Activated T-cell treated with anti-CD3 and anti-CD28 coated beads, Interleukin-2, amount 50 U/mL, for 48 hours (primary cell): ENCODE measurements at places on chromosomes 16 and 17.

- no peak for DNase-seq
Observed at GRCh38 chr16:51719376-51719775, 568.3 kb upstream of the SALL1 start.

- no peak for DNase-seq
Observed at GRCh38 chr16:65657071-65657494, 535.2 kb upstream of the CDH11 start.

DNA sequence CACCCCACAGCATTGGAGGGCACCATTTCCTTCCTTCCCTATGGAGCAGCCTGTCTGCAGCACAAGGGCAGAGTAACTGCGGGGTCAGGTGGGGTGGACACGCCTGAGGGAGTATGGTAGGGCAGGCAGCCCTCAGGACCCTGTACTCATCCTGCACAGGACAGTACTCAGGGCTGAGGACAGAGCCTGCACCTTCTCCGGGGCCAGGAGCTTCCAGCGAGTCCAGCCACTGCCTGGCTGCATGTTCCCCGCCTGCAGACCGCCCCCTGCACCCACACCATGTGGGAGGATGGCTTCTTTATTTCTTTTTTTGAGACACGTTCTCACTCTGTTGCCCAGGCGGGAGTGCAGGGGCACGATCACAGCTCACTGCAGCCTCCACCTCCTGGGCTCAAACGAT, 47.6 kb upstream of the CDC42EP4 start:
- no peak for DNase-seq

- DNase-seq: no peak
Observed at GRCh38 chr16:84868829-84869472, 49.2 kb downstream of the CRISPLD2 start.

- no peak for DNase-seq
Observed at GRCh38 chr17:50208611-50209061, 7.2 kb upstream of the COL1A1 start.

GRCh38 chr17:73101031-73101430, 8.5 kb upstream of the SLC39A11 start:
- DNase-seq: no peak

DNA sequence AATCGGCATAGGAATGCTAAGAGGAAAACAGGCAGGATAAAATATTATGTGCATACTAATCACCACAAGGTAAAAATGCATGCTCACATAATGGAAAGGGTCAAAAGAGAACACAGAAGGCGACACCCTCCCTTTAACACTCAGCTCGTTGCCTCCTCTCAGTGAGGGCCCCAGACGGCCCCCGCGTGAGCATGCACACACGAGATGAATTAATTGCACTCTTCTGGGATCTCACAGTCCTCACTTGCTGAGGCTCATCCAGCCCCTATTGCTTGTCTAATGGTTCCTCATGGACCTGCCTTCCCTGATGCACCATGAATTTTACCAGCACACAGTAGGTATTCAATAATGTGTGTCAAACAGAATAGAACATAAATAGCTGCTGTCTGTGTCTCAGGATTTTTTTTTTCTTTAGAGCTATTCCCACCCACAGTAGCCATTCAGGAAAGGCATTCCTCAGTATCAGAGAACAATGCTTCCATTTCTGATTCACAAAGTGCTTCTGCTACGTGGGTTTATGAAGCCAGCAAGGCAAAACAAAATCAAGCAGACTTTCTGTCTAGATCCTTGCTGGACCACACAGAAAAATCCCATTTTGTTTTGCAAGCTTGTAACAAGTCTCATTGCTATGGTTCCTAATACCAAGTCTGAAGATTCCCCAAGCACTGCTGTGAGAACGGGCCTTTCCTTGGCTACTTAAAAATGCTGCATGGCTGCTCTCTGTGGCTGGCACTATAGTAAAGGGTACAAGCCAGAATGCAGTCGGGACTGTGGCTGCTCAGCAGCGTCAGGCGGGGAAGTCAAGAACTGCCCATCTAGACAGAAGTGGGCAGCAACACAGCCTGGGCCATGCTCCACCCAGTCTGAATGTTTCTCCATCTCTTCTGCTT, 43.6 kb downstream of the TOM1L2 start:
- no peak for DNase-seq

DNA sequence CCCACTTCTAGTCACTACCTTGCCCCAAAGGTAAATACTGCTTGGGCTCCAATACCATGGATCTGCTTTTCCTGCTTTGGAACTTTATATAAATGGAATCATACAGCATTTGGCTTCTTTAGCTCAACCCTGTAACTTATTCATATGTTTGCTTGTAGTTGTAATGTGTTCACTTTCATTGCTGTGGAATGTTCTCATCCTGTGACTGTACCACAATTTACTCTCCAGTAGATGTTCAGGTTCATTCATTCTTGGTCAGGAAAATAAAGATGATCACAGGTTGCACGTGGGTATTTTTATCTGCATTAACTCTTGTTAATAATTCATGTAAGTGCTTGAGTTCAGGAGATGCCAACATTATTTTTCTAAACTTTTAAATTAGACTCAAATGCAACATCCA, 6.7 kb upstream of the BEAN1 start:
- DNase-seq: no peak

GRCh38 chr17:12114686-12115418, 94.2 kb downstream of the MAP2K4 start:
- no peak for DNase-seq
